ENCODE measurements at places on chromosomes 6 and 20. TPM values are rescaled to one million over a fixed set of nuclear protein-coding genes. Genes with fewer than 3 reads are reported as not detected.

DNA sequence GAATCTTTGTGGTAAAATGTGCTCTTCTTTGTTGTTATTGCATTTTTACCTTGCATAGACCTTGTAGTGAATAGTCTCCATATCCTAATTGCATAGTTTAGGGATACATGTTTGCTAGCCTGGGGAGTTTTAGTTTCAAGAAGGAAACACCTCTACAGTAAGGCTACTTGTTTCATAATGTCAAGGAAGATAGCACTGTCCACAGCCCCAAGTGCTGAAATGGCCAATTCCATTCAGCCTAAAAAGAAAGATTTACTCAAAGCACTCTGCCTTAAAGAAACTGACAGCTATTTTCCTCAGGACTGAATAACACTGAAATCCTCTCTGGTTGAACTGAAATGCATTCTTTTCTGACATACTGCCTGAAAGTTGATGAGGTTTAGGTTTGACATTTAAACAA is 2.6 kb downstream of the HCRTR2 start:
- H3K4me3 ChIP-seq, result no peak overlapping the region
- H3K36me3 ChIP-seq, result no peaks in the 10 kb centered on the region
- no peaks in the 10 kb centered on the region for H3K4me1 ChIP-seq

- peaks cover 5% of the 10 kb centered on the region for H3K4me1 ChIP-seq
- no peaks in the 10 kb centered on the region for H3K27me3 ChIP-seq
- H3K27ac ChIP-seq, result no peak overlapping the region
- no peak overlapping the region for H3K4me3 ChIP-seq
- peak; percentile 51 for DNase-seq
Observed at GRCh38 chr20:22686097-22686496, 101.7 kb upstream of the FOXA2 start.

DNA sequence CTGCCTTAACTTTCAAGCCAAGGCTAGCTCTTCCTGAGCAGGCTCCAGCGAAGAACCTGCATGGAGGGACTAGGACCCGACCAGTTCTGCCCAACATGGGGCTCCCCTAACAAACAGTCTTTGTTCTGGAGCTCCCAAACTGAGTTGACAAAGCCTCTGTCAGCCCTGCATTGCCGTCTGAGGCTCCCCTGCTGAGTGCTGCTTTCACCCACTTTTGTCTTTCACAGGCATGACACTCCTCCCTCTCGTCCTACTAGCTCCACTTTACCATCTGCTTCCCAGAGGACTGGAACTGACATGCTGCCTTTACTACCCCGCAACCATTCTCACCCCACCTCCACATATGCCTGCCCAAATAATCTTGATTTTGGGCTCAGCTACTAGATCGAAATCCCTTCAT is 45.1 kb upstream of the B4GALT5 start:
- no peak overlapping the region for H3K4me3 ChIP-seq
- DNase-seq, result no peak
- no peaks in the 10 kb centered on the region for H3K36me3 ChIP-seq
- no peaks in the 10 kb centered on the region for H3K4me1 ChIP-seq

DNA sequence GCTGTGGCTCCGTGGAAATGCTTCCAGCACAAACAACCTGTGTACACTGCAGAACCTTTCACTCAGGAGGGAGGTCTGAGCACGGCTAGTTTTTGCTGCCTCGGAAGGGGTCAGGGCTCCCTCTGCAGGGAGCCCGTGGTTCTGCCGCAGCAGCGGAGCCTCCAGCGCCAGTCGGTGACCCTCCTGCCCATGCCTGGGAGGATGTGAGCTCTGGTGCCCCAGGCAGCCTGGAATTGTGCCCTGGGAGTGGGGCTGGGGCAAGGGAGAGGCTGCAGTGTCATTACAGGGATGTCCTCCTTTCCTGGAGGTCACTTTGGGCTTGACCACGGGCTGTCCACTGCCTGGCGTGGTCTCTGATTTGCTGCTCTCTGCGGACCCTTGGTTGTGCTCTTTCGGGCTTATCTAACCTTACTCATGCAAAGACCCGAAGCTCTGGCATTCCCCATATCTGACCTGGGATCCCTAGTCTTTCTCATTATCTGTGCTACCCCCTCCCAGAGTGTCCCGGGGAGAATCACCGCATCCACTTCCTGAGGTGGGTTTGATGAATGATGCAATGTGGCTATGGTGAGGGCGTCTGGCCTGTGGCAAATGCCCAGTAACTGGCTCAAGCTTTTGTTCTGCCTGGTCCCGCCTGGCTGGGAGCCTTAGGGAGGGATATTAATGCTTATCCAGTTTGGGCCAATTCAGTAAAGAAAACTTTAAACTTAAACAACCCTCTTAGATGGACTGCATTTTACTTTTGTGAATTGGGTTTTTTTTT is 59.6 kb upstream of the TAGAP start:
- H3K27ac ChIP-seq, result no peak overlapping the region
- no peak overlapping the region for H3K4me3 ChIP-seq
- no peaks in the 10 kb centered on the region for H3K36me3 ChIP-seq
- DNase-seq, result peak; percentile 64
- no peaks in the 10 kb centered on the region for H3K27me3 ChIP-seq
- peaks cover 21% of the 10 kb centered on the region for H3K4me1 ChIP-seq

- no peak overlapping the region for H3K27ac ChIP-seq
- no peak for DNase-seq
- no peaks in the 10 kb centered on the region for H3K4me1 ChIP-seq
- H3K36me3 ChIP-seq, result no peaks in the 10 kb centered on the region
Observed at GRCh38 chr6:41186031-41186562, 14.9 kb downstream of the TREML2 start.

DNA sequence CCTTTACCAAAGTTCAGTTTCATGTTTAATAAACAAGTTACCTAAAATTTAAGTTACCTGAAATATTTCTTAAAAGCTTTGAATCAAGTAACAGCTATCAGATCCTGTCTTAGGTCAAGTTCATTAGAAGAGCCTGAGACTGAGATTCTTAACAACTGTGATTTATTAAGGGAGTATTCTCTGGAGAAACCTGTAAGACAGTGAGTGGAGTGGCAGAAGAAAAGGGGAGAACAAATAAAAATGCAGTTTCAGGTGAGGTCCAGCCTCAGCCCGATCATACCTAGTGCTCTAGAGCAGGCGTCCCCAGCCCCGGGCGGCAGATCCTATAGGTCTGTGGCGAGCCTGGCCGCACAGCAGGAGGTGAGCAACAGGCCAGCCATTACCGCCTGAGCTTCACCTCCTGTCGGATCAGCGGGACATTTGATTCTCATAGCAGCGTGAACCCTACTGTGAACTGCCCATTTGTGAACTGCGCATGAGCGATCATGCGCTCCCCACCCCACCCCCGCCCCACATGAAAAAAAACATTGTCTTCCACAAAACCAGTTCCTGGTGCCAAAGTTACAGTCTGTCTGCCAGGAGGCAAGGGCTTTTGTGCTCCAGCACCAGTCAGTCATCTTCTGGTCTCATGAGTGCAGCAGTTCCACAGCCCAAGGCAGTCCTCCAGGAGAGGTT is 59.2 kb upstream of the ADGRB3 start:
- DNase-seq, result no peak
- H3K27ac ChIP-seq, result no peak overlapping the region
- H3K36me3 ChIP-seq, result no peaks in the 10 kb centered on the region

DNA sequence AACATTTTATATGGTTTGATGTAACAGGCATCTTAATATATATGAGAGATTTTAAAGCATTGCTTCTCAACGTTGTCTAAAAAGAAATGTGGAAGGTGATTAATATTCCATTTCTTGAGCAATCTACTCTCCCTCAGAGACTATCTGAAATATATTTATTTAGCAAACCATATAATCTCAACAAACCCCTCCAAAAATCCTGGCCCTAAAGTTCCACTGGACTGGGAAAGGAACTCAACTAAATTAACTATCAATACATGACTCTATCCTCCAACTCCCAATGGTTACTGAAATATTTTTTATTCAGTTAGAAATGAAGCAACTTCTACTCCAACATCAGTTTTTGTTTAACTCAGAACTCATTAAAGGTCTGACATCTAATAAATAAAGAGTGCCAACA is 6.3 kb downstream of the TASP1 start:
- H3K4me3 ChIP-seq, result no peak overlapping the region
- H3K27me3 ChIP-seq, result no peaks in the 10 kb centered on the region
- H3K36me3 ChIP-seq, result peaks cover 11% of the 10 kb centered on the region
- peaks cover 4% of the 10 kb centered on the region for H3K4me1 ChIP-seq
- DNase-seq, result no peak

GRCh38 chr6:143522039-143522600 is 10.6 kb upstream of the FUCA2 start:
- H3K27me3 ChIP-seq, result peaks cover 5% of the 10 kb centered on the region
- no peaks in the 10 kb centered on the region for H3K4me1 ChIP-seq
- H3K4me3 ChIP-seq, result no peak overlapping the region

DNA sequence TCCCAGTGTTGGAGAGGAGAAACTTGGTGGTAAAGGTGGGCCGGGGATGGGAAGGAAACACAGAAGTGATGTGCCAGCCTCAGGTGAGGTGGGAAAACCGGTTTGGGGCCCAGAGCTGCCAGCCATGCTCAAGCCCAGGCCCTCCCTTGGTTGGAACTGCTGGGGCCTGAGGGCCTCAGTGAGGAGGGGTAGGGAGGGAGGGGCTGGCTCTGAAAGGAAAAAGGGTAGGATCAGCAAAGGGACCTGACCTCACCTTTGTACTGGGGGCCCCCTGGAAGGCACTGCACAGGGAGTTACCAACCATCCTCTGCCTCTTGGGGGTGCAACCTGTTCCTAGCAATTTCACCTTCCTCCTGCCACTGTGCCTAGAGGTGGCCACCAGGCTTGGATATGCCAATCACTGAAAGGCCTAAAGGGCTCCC is 1.8 kb upstream of the SPEF1 start:
- H3K4me1 ChIP-seq, result peaks cover 33% of the 10 kb centered on the region
- H3K27ac ChIP-seq, result no peak overlapping the region
- no peak for DNase-seq
- H3K27me3 ChIP-seq, result peaks cover 7% of the 10 kb centered on the region
- H3K4me3 ChIP-seq, result no peak overlapping the region
- H3K36me3 ChIP-seq, result peaks cover 40% of the 10 kb centered on the region

DNA sequence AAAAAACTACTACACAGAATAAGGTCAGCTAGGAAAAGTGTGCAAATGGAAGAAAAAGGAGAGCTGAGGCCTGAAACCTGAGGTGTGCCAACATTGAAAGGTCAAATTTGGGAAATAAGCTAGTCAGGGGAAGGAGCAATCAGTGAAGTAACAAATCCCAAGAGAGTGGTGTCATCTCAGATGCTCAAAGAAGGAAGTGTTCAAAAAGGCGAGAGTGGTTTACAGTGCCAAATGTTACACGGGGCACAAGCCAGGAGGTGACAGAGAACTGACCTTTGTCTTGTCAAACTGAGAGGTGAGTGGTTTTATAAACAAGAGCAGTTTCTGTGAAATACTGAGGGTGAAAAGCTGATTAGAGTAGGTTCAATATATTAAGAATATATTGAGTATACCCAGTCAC is 83.0 kb upstream of the TCF21 start:
- no peak overlapping the region for H3K4me3 ChIP-seq
- H3K27me3 ChIP-seq, result no peaks in the 10 kb centered on the region
- no peaks in the 10 kb centered on the region for H3K36me3 ChIP-seq
- H3K27ac ChIP-seq, result no peak overlapping the region
- no peak for DNase-seq
- H3K4me1 ChIP-seq, result no peaks in the 10 kb centered on the region

DNA sequence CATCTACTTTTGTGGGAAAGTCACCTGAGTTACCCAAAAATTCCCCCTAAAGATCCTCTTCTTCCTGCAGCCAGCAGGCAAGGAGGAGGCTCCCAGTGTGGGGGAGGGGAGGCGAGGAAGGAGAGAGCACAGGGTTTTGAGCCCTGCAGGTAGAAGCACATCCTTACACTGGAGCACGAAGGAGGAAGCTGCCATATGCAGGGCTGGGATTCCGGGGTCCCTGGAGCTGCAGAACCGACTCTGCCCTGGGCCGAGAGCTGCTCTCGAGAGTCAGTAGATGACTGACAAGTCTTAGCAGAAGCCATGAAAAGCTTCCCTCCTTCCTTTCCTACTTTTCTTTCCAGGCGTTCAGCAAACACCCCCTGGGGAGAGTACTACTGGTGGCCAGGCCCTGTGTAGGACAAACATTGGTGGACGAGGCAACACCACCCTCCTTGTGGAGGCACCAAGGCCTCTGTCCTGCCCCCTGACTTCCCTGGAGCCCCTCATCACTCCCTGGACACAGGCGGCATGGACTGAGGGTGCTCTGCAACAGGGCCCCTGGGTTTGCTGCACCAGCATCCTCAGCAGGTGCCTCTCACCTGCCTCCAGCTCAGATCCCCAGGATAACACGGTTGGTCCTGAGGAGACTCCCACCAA is 211.7 kb upstream of the CST7 start:
- no peaks in the 10 kb centered on the region for H3K27me3 ChIP-seq
- H3K4me3 ChIP-seq, result no peak overlapping the region
- no peak for DNase-seq
- H3K36me3 ChIP-seq, result no peaks in the 10 kb centered on the region

DNA sequence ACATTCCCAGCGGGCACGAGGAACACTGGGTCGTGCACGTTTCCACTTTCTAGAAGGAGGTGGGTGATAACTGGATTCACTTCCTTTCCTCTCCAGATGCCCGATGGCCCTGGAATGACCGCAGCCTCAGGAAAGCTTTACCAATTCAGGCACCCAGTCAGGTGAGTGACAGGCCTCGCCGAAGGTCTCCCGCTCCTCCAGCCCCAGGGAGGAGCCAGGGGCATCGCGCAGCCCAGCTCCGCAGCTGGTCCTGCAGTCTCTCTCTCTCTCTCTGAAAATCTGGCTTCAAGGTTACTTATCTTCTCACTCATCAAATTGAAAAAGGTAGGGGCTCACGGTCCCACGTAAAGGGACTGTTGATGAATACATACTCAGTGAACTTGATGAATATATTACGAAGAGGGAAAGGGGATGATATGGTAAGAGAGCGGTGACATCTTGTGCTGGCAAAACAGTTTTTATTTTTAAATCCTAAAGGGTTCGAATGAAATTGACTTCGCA is 891 bp downstream of the RIPPLY2 start:
- no peaks in the 10 kb centered on the region for H3K36me3 ChIP-seq
- H3K4me3 ChIP-seq, result no peak overlapping the region
- peaks cover 10% of the 10 kb centered on the region for H3K4me1 ChIP-seq

GRCh38 chr6:48736501-48737206 is 625.7 kb upstream of the PTCHD4 start:
- no peaks in the 10 kb centered on the region for H3K36me3 ChIP-seq
- no peak overlapping the region for H3K4me3 ChIP-seq
- H3K27me3 ChIP-seq, result no peaks in the 10 kb centered on the region

GRCh38 chr6:142906945-142907470 is 38.0 kb downstream of the HIVEP2 start:
- no peaks in the 10 kb centered on the region for H3K27me3 ChIP-seq
- no peak for DNase-seq
- H3K4me1 ChIP-seq, result peaks cover 25% of the 10 kb centered on the region
- no peak overlapping the region for H3K4me3 ChIP-seq
- no peak overlapping the region for H3K27ac ChIP-seq

HRH3 gene
- not detected for total RNA-seq

SEMG1 gene
- not detected for total RNA-seq

CTSZ gene
- 168 TPM for total RNA-seq

UBE2C gene
- 249 TPM for total RNA-seq

KIF6 gene
- not detected for total RNA-seq

MCM9 gene
- total RNA-seq, result 8.0 TPM

KIAA1755 gene
- 0.44 TPM for total RNA-seq

HEY2 gene
- total RNA-seq, result not detected

CST3 gene
- 196 TPM for total RNA-seq

C6orf52 gene
- total RNA-seq, result 2.2 TPM

All from SJSA1 (cell line).